ENCODE measurements at places on chromosomes 2 and 18. TPM values are rescaled to one million over a fixed set of nuclear protein-coding genes. Genes with fewer than 3 reads are reported as not detected.

GREB1 gene
- 2.4 TPM for total RNA-seq

SCN1A gene
- not detected for total RNA-seq

RELCH gene
- 60.1 TPM for total RNA-seq

DNA sequence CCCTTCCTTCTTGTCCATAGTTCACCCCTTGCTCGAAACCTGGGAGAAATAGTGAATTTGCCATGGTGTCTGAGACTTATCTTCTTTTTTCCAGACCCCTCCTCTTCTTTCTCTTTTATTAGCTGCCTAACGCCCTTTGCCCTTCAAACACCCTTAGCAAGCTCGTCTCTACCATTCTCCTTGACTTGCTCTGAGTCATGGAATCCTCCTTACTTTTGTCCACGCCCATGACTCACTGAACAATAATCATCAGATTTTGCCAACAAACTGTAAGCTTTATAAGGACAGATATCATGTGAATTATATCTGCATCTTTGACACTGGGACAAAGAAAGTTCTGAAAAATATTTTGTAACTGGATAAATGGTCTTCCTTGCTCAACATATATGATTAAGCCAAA lies 67.1 kb upstream of the CNTNAP5 start:
- no peaks in the 10 kb centered on the region for H3K4me1 ChIP-seq
- no peak for DNase-seq
- no peak overlapping the region for H3K27ac ChIP-seq
- no peaks in the 10 kb centered on the region for H3K27me3 ChIP-seq
- no peak overlapping the region for H3K4me3 ChIP-seq
- H3K36me3 ChIP-seq = no peaks in the 10 kb centered on the region
